Right renal cortex interstitium (tissue), 3 donors: ENCODE measurements at places on chromosomes 11 and 22. TPM values are rescaled to one million over a fixed set of nuclear protein-coding genes. Genes with fewer than 3 reads are reported as not detected.

DNA sequence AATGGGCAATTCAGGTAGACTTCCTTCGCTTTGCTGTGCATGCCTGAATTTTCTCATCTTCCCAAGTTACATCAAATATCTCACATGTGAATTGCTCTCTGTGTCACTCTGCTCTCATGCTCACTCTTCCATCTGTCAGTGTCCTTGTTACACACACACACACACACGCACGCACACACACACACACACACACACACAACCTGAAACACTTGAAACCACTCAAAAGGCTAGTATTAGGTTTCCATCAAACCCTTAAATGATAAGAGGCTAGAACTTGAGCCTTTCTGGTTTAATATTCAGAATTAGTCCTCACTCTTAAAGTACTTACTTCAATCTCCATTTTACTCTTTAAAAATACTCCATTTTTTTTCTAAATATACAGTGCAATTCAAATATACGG is 282.4 kb downstream of the C11orf87 start:
- no peak for DNase-seq

GRCh38 chr11:19995145-19995544 is 165.1 kb downstream of the DBX1 start:
- no peak for DNase-seq

DNA sequence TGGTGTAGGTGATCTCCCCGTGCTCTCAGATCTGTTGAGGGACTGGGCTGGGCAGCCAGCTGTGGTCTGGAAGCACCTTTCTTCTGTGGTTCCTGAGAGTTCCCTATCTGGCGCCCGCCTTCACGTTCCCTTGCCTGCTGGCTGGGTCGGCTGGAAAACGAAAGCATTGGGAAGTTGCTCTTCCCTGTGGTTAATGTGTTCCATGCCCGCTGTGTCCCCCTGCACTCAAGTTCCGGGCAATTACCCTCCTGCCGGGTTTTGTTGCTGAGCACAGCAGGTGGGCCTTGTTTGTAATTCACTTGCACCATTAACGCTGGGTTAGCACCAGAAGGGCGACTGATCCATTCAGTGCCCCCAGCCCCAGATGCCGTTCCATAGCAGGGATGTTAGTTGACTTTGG is 134.1 kb downstream of the GRIK4 start:
- DNase-seq, result no peak

GRCh38 chr22:44051961-44052360 is 27.9 kb downstream of the PARVB start:
- DNase-seq, result no peak

The BIK gene
- 1.1 TPM for polyA plus RNA-seq

The TEX54 gene
- 0.43 TPM for polyA plus RNA-seq

The TRPC6 gene
- polyA plus RNA-seq, result 8.6 TPM
